ENCODE measurements at places on chromosomes 5 and 9. TPM values are rescaled to one million over a fixed set of nuclear protein-coding genes. Genes with fewer than 3 reads are reported as not detected.

DNA sequence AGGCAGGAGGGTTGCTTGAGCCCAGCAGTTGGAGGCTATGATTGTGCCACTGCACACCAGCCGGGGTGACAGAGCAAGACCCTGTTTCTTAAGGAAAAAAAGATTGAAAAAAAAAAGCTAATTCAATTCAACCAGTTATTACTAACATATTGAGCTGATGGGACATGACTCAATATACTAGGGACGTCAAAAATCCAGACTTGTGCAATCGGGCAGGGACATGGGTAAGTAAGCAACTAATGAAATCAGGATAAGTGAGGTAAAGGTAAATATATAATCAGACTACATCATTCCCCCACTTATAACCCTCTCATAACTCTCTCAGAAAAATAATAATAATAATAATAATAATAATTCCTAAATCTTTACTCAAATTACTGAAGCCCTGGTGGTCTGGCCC is 975 bp upstream of the HAVCR1 start:
- DNase-seq: no peak

GRCh38 chr5:64767959-64768357 is 533 bp downstream of the SREK1IP1 start:
- no peak for DNase-seq

GRCh38 chr5:151872701-151873100 is 52.0 kb downstream of the GLRA1 start:
- DNase-seq: no peak

The SPATA31D4 gene
- polyA plus RNA-seq: not detected

DNA sequence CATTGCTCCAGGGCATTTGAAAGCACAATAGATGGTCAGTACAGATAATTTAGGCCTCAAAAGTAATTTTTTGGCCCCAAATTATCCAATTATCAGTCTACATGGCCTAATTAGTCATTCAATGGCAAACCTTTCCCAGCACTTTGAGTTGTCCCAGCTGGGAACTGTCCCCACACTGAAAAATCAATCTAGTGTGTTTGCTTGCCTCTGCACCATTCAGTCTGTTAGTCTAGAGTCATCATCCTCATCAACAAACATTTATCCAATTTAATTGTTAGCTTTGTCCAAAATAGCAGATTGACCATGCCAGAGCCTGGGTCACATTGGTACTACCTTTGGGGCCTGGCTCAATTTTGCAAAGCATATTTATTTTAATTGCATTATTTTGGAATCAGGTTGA is 13.9 kb downstream of the NR4A3 start:
- no peak for DNase-seq

DNA sequence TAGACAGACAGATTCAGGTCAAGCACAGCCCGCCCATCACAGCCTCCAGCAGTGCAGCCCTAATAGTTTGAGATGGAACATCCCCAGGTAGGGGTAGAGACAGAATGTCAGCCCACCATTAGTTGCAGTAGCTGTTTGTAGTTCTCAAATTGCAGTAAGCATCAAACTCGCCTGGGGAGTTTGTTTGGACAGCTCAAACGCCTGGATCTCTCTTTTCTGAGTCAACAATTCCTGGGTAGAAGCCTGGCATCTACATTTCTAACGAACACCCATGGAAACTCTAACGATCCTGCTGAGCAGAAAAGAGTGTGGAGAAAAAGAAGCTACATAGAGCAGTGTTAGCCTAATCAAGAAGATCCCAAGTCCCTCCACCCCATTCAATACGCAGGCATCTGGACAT is 59.4 kb downstream of the ADAMTS16 start:
- DNase-seq: no peak

DNA sequence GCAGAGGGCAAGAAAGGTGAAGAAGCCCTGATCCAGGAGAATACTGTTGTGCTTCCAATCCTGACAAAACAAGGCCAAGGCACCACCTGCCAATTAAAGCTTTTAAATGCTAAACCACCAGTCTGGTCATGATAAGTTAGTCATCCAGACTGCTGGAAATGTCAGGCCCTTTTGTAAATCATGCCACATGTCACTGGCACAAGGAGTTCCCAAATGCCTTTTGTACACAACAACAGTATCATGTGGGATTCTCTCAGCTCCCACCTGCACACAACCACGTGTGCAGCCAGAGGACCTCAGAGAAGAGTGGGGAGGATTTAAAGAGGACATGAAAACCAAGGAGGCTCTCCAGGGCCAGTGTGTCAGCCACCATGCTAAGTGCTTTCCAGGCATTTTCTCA is 99.3 kb downstream of the CDK5RAP2 start:
- DNase-seq: no peak

GRCh38 chr5:132501961-132502931 is 11.7 kb upstream of the IRF1 start:
- peak; percentile 33 for DNase-seq

DNA sequence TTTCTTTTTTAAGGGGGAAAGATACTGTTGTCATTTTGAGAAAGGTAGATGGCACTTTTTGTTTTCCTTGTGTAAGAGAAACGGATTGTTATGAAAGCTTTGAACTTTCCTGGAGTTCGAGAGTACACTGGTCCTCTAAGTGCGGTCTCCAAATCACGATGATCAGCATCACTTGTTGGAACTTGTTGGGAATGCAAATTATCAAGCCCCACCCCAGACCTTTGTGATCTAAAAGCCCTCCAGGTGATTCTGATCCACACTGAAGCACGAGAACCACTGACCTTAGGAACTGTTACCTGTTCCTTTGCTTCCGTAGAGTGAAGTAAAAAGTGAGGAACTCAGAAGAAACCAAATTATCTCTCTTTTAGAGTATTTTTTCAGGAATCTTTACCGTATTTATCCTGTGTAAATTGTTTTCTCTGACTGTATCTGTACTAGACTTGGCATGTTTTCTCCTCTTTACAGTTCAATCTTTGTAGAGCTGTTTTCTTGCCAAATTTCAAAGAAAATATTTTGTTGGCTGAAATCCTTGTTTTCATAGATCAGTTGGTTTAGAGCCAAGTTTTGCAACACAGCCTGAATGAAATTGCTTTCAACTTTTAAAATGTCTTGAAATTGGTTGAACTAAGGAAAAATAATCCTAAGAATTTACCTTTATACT is 4.0 kb downstream of the MAT2B start:
- DNase-seq: no peak

- DNase-seq: no peak
Observed at GRCh38 chr5:10655161-10655971, 91.5 kb downstream of the ANKRD33B start.

The LAMC3 gene
- polyA plus RNA-seq: 11.5 TPM

GRCh38 chr5:10726179-10726912 is 34.7 kb downstream of the DAP start:
- no peak for DNase-seq

- DNase-seq: no peak
Observed at GRCh38 chr5:158421319-158421718, 562.4 kb upstream of the CLINT1 start.

The PFN3 gene
- not detected for polyA plus RNA-seq

GRCh38 chr5:111013011-111013410 is 58.5 kb upstream of the TSLP start:
- no peak for DNase-seq

DNA sequence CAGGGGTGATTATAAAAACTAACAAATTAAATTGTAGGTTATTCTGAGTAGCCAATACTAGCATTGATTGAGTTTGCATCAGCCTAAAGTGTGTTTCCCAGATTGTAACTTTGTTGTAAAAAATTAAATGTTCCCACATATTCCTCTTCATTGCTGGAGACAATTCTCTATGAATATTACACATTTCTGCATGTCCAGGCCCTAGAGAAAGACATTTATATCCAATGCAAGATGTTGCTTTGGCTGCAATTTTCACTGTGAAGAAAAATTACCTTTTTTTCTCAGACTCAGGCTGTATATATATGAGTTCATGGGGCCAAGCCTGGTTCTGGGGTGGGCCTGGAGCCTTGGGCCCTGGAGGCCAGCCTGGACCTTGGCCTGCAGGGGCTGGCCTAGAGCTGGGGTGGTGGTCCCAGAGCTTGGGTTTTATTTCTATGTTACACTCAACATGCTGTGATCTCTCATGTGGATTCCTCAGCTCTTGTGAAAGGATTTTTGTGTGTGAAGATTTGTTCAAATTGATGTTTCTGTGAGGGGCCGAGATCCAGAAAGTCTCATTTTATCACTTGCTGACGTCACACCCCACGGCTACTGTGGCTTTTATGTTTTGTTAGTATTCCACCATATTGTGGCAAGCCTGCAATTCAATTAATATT is 232.5 kb downstream of the SPATA31A1 start:
- no peak for DNase-seq

DNA sequence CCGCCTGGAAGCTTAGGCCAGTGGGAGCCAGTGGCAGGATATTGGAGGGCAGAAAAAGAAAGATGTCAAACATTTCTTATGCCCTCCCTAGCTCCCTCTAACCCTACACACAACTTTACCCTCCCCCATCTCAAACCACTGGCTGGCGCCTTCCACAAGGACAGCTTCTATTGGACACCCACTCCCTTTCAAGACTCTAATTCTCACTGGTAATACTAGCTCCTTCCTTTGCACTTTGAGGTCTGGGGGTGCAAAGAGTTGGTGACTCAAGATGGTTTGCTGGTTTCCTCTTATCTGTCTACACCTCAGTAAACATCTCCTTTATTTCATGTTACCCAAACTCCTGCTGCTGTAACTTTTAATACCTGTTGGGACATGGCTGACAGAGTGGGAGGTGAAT is 11.6 kb upstream of the ITGA1 start:
- no peak for DNase-seq

GRCh38 chr5:58946230-58946629 is 363.4 kb downstream of the RAB3C start:
- no peak for DNase-seq

GRCh38 chr5:34591723-34592122 is 64.4 kb upstream of the RAI14 start:
- no peak for DNase-seq

- DNase-seq: no peak
Observed at GRCh38 chr5:32083981-32084430, 90.1 kb downstream of the GOLPH3 start.

The SPINK4 gene
- polyA plus RNA-seq: not detected

- DNase-seq: no peak
Observed at GRCh38 chr9:89494199-89494598, 3.7 kb downstream of the SEMA4D start.

GRCh38 chr9:121851641-121852091 is 200.2 kb downstream of the DAB2IP start:
- no peak for DNase-seq

The FBP2 gene
- not detected for polyA plus RNA-seq

The RFK gene
- 3.7 TPM for polyA plus RNA-seq

- DNase-seq: no peak
Observed at GRCh38 chr5:173855995-173856656, 32.0 kb upstream of the CPEB4 start.

- no peak for DNase-seq
Observed at GRCh38 chr5:68277431-68277830, 61.9 kb downstream of the PIK3R1 start.

DNA sequence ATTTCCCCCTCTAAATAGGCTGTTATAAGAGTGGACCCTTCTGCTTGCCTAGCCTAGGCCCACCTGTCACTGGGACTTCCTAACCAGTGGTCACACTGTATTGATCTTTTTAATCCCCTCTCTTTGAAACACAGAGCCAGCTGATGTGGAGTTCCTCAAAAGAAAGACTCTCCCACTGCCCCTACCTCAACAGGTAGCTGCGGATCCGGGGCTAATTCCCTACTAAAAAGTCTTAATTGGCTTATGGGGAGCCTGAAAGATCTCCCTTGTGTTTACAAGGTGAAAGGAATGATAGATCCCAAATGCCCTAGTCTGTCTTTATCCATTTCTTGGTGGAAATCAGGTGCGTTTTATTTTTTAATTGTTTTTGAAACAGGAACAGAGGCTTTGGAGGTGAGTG is 2.0 kb downstream of the NEUROG1 start:
- no peak for DNase-seq

- no peak for DNase-seq
Observed at GRCh38 chr5:4939042-4939781, 200.9 kb upstream of the ADAMTS16 start.

The SOX30 gene
- 0.35 TPM for polyA plus RNA-seq

DNA sequence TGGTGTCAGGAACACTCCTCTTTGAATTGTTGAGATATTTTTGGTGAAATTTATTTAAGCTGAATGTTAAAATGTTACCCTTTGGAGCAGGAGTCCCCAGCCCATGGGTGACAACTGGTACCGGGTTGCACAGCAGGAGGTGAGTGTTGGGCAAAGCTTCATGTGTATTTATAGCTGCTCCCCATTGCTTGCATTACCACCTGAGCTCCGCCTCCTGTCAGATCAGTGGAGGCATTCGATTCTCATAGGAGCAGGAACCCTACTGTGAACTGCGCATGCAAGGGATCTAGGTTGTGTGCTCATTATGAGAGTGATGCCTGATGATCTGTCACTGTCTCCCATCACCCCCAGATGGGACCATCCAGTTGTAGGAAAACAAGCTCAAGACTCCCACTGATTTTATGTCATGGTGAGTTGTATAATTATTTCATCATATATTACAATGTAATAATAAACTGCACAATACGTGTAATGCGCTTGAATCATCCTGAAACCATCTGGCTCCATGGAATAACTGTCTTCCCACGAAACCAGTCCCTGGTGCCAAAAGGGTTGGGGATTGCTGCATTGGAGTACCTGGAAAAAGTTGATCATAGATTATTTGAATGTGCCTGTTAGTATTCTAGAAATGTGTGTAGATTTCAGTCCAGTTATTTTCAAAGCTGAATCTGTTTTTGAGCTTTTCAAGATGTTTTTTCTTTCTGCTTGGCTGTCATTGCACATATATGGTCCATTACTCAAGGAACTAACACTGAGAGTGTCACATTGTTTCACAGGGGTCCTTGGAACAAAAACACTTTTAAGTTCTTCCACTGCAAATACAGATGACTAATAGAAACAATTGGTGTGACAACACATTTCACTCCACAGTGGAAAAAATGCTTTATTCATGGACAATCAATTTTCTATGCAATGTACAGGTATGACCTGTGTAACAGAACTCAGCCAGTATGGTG is 104.6 kb upstream of the TNFAIP8 start:
- DNase-seq: no peak

GRCh38 chr9:70165006-70165602 is 93.7 kb upstream of the SMC5 start:
- DNase-seq: no peak

DNA sequence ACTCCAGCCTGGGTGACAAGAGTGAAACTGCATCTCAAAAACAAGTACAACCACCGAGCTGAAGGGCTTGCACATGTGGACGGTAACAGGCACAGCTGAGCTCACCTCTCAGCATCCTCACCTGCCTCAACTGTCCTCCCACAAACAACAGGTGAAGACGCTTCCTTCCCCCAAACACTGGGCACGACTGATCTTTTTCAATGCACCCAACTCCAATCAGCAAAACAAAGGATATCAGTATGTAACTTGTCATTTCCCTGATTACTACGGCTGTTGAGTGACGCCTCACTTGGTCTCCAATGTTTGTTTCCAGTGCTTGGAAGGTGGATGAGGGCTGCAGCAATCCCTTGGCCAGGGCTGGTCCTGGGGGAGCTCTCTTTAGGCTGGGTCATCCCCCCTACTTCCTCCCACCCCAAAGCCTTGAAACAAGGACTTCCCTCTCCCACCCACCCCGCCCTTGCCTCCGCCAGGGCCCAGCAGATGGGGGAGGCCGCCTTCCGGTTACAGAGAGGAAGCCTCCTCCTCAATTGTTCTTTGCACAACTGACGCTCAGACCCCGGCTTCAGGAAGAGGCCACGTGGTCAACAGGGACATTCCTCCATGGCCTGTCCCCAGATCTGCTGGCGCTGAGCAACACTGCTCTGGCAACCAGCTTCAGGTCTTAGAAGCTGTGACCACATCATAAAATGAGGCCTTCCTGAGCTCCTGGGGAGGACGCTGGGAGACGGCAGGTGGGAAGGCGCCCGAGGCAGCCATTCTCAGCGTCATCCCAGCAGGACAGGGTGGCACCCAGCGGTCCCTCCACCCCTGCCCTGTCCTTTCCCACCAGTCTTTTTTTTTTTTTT is 5.9 kb downstream of the FAM78A start:
- no peak for DNase-seq

Data from H1 (cell line).